ENCODE measurements at places on chromosomes 6 and 20. TPM values are rescaled to one million over a fixed set of nuclear protein-coding genes. Genes with fewer than 3 reads are reported as not detected.

CRYBG1 gene
- total RNA-seq: 19.3 TPM

ZBTB2 gene
- 21.9 TPM for total RNA-seq

BPIFB2 gene
- total RNA-seq: not detected

HLA-DRB1 gene
- total RNA-seq: 0.38 TPM

TCF15 gene
- 2.0 TPM for total RNA-seq

PGC gene
- not detected for total RNA-seq

CFAP206 gene
- not detected for total RNA-seq

HSD17B8 gene
- total RNA-seq: 8.9 TPM

MUC22 gene
- total RNA-seq: not detected

C20orf202 gene
- total RNA-seq: not detected

C6orf118 gene
- total RNA-seq: 0.35 TPM

SYNJ2 gene
- total RNA-seq: 8.4 TPM

PDYN gene
- 0.47 TPM for total RNA-seq

FRS3 gene
- 4.9 TPM for total RNA-seq

TRIM15 gene
- total RNA-seq: 1.0 TPM

BCAS4 gene
- 6.3 TPM for total RNA-seq

GNAS-AS1 gene
- 15.0 TPM for total RNA-seq

PRDM13 gene
- total RNA-seq: 0.10 TPM

PDE10A gene
- 3.9 TPM for total RNA-seq

OR14J1 gene
- total RNA-seq: not detected

ANKEF1 gene
- total RNA-seq: 9.7 TPM

MOXD1 gene
- 4.3 TPM for total RNA-seq

Measured in GM23338 (cell line).